Effector CD8-positive, alpha-beta T cell (primary cell): ENCODE measurements at places on chromosomes 4 and X.

- no peak for DNase-seq
Observed at GRCh38 chr4:122746485-122746965, 14.0 kb downstream of the BBS12 start.

DNA sequence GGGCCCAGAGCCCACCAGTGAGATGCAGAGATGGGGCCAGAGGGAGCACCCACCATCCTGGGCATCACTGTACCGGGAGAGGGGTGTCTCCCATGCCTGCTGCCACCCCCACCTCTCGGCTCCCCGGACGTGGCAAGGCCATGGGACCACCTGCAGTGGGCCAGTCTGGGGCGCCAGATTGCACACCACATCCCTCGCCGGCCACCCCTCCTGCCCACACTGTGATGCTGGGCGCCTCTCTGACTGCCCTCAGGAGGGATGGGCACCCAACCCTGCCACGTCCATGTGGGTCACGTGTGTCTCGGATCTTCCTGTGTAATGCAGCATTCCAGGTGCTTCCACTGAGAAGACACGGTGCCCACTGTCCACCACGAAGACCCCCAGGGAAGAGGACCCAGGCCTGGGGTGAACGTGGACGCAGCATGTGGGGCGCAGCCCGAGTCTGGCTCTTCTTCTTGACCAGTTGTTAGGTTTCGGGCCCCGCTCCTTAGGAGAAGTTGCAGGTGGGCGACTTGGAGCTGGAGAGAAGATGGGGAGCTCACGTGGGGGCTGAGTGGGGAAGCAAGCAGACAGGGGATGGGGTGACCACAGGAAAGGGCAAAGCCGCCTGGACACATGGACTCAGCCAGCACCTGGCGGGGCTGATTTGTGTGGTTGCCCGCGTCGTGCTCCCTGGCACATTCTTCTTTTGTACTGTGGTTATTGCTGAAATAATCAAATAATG, 47.7 kb downstream of the ZFYVE28 start:
- DNase-seq = no peak

GRCh38 chr4:183321079-183321478, 1.0 kb upstream of the CLDN22 start:
- no peak for DNase-seq

- no peak for DNase-seq
Observed at GRCh38 chrX:118802857-118803256, 20.8 kb upstream of the ZCCHC12 start.
